ENCODE measurements at places on chromosomes 3 and 15.
A peak's percentile ranks its signal among the peaks of the same experiment; 100 is the strongest.

DNA sequence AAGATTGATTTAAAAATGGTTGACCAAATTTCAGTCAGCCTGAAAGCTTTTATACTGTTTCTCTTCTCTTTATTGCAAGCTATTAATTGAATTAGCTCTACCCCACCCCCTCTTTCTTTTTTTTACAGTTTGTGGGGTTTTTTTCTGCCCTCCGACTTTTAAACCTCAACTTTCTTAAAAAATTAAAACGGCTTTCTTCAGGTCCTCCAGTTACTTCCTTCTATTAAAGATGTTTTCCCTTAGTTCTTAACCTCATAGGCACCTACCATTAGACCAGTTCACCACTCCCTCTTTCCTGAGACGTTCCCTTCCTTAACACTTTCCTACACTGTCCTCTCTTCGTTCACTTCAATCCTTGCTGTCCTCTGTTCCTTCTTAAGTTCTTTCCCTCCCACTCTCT is 52.4 kb downstream of the ATP8B4 start:
- DNase-seq, result no peak

DNA sequence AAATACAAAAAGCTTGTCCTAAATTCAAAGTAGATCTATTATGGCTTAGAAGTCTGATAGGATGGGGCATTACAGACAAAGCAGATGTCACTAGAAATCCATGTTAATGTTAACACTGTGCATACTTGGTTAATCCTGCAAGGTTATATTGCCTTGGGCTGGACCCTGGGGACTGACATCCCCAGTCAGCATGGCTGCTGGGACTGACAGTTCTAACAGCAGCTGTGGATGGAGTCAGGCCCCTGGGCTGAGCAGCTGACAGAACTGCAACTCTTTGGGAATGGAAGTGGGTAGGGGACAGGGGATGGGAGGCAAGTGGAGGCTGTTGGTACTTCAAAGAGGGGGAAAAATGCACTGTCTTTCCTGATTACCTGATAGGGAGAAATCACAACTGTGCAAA is 7.5 kb downstream of the P2RY1 start:
- no peak for DNase-seq

DNA sequence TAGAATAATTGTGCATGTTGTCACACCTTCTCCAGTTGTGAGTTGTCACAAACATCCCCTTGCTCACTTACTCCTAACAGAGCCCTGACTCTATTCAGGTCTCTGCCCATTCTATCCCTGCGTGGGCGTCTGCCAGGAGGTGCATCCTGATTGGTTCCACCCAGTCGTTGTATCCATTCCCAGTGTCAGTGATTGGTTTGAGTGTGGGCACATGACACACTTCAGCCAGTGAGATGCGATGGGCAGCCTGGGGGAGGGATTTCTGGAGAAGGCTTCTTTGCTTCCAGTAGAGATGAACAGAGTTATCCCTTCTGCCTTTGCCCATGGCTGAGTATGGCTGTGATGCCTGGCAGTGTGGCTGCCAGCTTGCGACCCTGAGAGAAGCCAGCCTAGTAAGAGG is 18.7 kb downstream of the PXYLP1 start:
- no peak for DNase-seq

DNA sequence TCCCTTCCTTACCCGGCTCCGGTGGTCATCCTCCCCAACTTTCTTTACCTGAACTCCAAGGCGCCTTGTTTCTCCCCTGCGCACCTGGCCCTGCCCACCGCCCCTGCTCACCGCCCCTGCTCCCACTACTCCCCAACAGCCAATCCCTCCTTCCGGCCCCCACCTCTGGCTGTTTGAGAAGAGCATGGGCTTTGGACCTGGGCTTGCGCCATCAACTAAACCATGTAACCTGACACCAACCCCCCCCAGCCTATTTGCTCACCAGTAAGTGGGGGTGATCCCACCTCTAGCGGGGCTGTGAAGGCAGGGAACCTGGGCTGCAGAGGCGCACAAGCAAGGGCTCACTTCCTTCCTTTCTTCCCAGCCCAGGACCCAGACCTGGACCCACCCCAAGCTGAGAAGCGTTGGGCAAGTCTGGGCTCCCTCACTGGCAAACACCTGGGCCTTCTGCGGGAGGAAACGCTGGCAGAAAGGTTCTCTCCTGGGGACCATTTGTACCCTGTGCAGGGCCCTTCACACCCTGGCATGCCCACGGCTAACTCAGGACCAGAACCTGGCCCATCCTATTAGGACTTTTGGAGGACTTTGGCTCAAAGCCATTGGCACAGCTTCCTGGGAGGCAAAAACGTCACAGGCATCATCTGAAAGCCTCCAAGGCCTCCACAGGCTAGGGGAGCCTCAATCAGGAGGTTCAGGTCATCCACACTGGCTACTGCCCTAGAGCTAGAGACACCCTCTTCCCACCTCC is at the start of gene PLXNB1:
Gene PLXNB1, minus strand, starts transcription at position 127 of the 748 bp plus-strand sequence. CDS start 5,475 bp downstream, outside the sequence.
- no peak for DNase-seq

GRCh38 chr3:53803124-53803815 is 42.9 kb downstream of the CHDH start:
- DNase-seq, result no peak

GRCh38 chr3:97360804-97361203 is 403.8 kb upstream of the ARL6 start:
- DNase-seq, result no peak

GRCh38 chr15:60973637-60974415 is 255.3 kb downstream of the RORA start:
- no peak for DNase-seq

DNA sequence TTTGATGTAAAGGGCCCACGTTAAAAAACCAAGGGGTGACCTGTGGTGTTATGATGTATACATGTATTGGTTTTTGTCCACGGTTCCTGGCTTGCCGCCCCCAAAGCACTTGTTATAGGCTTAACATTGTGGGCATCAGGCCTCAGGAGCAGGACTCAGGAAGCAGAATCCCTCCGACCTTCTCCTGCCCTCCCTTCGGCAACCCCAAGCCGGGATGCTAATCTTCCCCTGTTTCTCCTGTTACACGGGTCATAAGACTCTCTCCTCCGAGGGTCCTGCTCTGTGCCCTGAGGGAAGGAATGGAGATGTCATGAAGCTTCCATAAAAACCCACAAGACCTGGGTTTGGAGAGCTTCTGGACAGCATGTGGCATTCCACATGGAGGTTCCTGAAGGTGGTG is 48.8 kb downstream of the RPLP1 start:
- DNase-seq, result no peak

- no peak for DNase-seq
These were observed 634.8 kb upstream of the BCHE start for GRCh38 chr3:166472015-166472414.

DNA sequence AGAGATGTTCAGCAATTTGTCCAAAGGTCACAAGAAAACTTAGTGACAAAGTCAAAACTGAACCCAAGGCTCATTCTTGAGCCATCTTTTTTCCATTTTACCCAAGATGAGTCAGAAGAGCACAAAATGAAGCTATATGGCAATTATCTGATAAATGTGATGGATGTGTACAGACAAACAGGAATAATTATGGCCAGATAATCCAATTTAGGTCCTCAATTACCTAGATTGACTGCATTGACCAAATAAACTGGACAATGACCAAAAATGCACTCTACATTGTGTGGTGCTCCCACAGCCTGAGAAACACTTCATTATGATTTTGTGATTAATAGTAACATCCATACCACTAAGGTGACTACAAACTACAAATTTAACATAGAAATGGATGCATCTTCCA is 1105.8 kb downstream of the IGSF11 start:
- DNase-seq, result no peak

DNA sequence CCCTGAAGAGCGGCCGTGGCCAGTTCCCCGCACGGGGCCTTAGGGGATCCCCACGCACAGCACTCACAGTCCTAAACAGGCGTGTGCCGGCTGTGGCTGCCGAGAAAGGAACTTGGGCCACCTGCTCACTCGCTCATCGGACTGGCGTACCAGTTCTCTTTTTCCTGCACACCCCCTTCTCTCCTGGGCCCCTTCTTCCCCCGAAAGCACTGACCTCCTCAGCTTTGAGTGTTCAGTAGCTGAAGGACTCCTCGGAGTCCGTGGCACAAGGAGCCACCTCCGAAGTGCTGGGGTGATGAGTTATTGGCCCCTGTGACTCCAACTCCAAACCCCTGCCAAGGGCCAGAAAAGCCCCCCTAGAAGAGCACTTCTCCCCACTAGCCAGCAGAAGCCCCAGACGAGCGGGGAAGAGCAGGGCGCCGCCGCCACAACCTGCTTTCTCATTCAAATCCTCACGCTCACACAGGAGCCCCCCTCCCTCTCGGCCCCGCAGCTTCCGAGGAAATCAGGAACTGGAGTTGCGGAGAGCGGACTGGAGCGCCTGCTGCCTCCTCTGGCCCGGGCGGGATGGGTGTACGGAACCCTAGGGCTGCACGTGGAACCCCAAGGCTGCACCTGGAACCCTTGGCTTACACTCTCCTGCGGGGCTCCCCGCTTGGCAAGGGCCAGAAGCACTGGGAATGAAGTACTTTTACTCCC is at the start of gene PLCH1:
Gene PLCH1, minus strand, starts transcription at position 446 of the 699 bp plus-strand sequence. CDS start 40,847 bp downstream, outside the sequence.
- DNase-seq, result peak; percentile 8

GRCh38 chr15:59994888-59995557 is 9.1 kb upstream of the FOXB1 start:
- no peak for DNase-seq

- peak; percentile 38 for DNase-seq
These were observed 99.3 kb downstream of the BDH1 start for GRCh38 chr3:197456261-197457091.

DNA sequence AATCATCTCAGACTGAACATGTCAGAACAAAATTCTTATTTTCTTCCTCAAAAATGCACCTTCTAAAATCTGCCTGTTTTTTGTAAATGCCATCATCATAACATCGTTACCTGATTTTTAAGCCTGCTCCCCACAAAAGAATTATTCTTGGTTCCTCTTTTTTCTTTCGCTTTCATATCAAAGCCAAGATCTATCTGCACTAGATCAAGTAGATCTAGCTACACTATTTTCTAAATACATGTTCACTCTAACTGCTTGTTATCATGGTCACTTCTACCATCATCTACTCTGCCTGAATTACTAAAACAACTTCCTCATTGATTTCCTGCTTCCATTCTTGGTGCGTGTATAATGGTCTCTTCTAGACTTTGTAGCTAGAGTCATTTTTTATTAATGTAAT is 217.7 kb downstream of the ARPP21 start:
- DNase-seq, result no peak

- no peak for DNase-seq
These were observed 16.4 kb downstream of the RBP1 start for GRCh38 chr3:139523166-139523565.

DNA sequence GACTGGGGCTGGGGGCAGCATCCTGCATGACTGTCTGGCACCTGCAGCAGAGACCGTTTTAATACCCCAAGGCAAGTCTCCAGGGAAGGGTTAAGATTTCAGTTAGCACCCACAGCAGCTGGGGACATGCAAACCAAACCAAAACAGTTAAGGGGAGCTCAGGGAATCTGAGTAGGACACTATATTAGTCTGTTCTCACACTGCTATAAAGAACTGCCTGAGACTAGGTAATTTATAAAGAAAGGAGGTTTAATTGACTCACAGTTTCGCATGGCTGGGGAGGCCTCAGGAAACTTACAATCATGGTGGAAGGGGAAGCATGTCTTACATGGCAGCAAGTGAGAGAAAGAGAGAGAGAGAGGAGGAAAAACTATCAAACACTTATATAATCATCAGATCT is 25.3 kb downstream of the GALNT15 start:
- DNase-seq, result no peak

DNA sequence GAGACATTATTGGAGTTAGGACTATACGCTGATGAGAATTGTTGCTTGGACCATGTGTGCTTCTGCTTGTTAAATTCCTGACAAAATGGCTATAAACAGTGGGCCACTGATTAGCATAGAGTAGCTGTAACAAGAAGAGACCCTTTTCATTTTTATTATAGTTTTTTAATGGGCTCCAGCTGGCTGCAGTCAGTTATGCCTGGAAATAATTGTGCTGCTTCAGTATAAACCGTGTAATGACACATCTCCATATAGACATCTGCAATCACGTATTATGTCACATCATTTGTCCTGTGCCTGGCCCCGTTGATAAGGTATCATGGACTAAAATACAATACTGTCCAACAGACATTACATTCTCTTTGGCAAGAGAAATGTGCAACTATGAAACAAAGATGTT is 50.9 kb downstream of the ARPP21 start:
- no peak for DNase-seq

GRCh38 chr3:195762249-195762585 is 41.4 kb downstream of the MUC20 start:
- DNase-seq, result no peak

DNA sequence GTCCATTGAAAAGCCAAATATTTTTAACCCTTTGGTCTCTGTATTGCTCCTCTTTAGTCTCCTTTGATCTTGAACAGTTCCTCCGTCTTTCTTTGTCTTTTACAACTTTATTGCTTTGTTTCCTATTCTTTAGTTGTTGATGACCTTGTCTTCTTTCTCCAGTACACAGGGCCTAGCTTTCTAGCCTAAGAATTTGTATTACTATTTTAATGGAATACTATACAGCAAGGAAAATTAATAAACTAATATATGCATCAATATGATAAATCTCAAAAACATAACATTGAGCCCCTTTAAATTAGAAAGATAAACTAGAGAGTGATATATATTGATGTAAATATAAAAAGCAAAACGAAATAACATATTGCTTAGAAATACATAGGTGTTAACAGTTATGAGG is 88.7 kb downstream of the NR1D2 start:
- DNase-seq, result no peak

DNA sequence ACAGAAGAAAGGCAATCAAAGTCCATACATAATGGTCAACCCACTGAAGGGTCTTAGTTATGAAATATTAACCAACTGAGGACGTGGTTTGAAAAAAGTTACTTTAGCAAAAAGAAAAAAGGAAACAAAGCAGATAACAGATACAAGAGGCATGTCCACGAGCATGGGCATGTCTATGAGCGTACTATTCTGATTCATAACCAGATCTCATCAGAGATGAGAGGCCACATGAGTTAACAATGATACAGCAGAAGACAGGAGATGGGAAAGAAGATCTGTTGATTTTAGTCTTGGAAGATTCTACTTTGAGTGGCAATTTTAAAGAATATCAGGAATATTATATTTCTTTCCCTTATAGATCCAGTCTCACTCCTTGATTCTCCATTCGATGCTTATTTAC is 262.9 kb upstream of the SLITRK3 start:
- no peak for DNase-seq

DNA sequence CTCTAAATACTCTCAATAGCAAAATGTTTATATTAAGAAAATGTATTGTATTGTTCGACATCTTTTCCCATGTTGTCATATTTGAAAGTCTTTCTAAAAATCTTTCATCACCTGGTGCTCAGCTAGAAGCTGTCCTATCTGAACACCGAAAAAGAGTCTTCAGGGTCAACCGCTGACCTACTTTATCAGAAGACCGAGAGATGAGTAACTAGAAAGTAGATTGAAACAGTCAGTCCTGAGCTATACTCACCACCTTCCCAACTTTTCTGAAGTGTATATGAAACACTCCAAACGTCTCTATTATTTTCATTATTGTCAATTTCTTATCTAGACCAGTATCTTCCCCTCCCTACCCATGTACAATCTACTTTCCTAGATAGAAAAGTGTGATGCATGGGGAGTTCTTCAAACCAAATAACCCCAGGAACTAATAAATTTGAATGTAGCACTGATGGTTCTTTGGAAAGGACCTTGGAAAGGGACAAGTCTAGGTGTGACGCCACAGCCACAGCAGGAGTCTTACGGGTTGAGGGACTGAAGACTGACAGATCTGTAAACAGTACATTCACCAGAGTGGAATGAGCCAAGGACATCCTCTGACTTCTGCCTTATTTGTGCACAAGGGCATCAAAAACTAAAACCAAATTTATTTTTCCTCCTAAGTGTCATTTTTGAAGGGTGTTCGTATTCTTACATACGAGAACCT is 58.6 kb downstream of the TMOD3 start:
- DNase-seq, result no peak

Data from brain pericyte (primary cell).